ENCODE measurements at places on chromosomes 3 and 15.
A peak's percentile ranks its signal among the peaks of the same experiment; 100 is the strongest.

- DNase-seq: no peak
Measured at GRCh38 chr3:163391407-163392181, 1686.7 kb downstream of the SI start.

DNA sequence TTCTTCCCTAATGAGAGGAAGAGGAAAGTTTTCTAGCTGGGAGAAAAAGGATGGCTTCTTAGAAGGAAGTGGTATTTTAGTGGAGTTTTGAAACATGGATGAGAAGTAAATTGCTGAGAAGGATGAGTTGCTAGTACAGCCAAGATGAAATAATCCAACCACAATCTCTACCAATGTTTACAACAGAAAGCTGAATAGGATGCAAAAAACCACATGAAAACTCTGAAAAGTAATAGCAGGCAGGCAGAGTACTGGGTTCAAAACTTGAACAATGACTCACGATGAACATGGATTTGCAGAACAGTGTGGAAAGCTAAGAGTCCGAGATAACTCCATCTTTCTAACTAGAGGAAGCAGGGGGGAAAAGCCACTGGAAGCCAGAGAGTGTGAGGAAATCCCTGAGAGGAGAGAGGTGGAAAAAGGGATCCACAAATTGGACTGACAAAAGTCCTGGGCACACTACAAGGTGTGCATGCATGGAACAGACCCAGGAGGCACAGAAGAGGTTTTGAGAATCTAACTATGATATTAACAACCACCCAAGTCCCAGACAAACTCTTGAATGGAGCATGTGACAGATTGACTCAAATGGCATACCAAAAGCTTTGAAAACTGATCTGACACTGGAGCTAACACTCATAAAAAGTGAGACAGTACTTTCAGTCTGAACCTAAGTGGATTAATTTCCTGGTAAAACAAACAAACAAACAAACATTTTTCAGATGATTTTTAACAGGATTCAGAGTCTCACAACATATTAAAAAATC, 76.7 kb downstream of the ST6GAL1 start:
- DNase-seq: no peak

GRCh38 chr3:128194843-128195242, 41.6 kb downstream of the EEFSEC start:
- no peak for DNase-seq

DNA sequence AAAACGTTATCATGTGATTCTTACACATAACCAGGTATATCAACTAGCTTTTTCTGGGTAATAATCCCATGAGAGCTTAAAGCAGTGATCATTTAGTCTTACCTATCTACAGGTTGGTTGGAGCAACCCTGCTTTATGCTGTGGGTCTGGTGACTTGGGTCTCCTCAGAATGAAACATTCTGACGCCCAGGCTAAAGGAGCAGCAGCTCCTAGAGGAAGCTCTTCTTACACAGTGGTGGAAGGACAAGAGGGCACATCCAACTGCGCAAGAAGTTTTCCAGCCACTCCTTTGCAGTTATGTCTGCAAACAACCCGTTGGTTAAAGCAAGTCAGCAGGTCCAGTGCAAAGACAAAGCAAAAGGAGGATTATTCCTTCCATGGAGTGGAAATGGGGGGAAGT, 377.5 kb downstream of the EDEM1 start:
- no peak for DNase-seq

GRCh38 chr3:8441969-8442559, 59.6 kb upstream of the LMCD1 start:
- peak; percentile 72 for DNase-seq

GRCh38 chr3:42497009-42497731, 5.3 kb upstream of the VIPR1 start:
- DNase-seq: no peak

DNA sequence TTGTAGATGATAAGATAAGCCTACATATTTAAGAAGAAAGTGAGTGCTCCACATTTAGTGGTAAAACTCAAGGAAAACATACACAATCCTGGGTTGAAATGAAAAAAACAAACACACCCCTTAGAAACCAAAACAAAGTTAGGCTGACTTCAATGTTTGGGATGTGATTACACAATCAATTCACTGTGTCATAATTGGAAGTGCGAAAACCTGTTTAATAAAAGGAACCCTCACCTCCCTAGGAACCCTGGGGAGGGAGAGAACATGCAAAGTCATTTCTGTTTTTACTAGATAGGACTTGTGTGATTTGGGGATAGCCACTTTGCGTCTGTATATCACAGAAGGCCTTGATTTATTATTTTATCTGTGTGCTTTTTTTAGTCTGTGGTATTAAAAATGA, 275.0 kb downstream of the NFKBIZ start:
- no peak for DNase-seq
